ENCODE measurements at places on chromosomes 7 and 10.

DNA sequence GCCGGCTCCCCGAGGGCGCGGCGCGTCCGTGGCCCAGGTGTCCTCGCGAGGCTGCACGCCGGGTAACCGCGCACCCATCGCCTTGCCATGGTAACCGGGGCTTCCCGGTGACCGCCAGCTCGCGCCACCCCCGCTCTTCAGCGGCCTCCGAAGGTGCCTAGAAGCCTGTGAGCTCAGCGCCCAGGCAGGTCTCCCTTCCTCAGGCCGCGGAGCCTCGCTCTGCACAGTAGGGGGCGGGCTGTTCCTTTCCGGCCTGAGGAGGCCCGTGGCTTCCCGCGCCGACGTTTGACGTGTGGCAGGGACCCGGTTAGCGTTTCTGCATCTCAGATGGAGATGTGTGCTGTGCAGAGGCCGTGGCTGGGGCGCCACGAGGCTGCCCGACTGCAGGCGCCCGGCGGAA lies 117.1 kb downstream of the DYNC2I1 start:
- no peak for DNase-seq

DNA sequence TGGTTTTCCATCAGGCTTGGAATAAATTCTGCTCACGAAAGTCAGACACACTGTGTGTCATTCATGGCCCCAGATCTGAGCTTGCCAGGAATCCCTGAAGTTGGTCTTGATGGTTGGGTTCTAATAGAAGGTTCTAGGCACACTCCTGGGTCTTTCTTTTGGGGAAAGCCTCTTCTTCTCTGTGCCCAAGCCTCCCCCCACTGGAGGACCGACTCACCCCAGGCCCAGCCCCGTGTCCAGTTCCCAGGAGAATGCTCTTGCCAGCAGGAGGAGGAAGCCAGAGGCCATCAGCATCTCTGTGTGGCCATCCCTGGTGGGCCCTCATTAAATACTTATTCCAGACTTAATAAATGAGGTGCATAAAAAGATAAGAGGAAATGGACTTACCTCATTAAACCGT lies 548.0 kb downstream of the TCERG1L start:
- no peak for DNase-seq

- DNase-seq = peak; percentile 31
Measured at GRCh38 chr7:128405471-128406313, 4.1 kb downstream of the IMPDH1 start.

DNA sequence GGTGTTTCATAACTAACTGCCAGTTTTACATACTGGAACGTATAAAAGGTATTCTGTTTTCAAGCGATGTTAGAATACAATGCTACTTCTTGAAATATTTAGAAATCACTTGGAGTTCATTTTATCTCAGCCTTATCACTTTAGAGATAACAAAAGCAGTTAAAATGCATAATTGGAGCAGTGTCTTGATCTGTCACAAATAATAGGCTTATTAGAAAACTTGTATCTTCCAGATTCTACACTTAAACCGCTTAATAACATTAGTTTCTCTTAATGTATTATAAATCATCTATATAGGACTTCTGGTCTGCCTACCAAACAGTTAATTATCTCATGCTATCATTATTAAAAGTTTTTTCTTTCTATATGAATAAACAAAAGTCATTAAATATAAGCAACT lies 104.4 kb downstream of the TAF3 start:
- no peak for DNase-seq

- no peak for DNase-seq
Measured at GRCh38 chr7:132249256-132249971, 326.9 kb downstream of the PLXNA4 start.

DNA sequence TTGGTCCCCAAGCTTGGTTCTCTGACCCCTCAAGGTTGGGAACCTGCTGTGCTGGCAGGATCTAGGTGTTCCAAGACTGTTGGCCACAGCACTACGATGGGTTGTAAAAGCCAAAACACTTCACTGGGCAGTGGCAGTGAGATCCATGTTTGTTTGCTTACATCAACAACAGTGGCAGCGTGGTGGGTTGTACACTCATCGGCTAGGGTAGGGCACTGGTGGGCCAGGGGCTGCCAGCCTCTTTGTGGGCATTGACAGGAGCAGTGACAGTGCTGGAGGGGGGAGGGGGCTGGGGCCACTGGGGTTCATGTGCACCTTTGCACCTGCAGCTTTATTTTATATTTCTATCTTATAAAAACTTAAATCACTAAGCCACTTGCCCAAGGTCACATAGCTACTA lies 126.7 kb upstream of the ZWINT start:
- no peak for DNase-seq

DNA sequence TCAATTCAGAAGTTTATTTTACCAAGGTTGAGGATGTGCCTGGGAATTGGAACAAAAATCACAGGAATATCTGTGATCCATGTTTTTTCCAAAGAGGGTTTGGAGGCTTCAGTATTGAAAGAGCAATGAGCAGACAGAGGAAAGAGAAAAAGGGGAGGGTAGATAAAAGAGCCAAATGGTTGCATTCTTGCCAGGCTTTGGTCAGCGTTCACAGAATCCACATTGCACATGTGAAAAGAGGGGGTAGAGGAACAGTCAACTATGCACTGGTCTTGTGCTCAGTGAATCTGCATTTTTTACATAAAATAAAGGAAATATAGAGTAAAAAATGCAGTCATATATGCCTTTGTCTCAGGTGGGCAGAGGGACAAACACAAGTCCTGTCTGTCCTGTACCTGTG lies 20.6 kb upstream of the ERCC6 start:
- no peak for DNase-seq

DNA sequence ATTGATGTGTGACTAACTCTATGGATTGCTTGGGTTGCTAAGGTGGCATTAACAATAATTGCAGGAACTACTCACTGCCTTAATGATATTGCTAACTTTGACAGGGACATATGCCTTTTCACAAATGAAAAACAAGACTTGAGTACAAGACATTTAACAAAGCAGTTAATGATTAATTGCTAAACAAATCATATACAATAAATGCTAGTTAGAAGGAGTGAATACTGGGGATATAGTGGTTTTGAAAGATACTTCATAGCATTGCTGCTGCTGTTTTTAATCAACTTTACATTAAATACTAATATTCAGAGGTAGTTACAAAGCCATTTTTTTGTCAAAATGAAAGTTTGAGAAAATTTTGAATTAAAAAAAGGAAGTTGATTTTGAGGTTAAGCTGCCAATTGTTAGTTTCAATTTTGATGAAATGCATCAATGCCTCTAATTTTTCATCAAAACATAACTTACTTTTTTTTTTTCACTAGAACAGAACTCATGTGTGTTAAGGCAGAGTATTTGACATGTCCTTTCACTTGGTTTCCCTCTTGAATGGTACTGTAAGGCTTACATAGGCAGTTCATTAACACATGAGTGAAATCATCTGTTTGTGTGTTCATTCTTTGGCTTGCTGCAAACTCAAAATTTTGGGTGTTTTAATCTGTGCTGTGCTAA lies 106.2 kb upstream of the SEMA3D start:
- DNase-seq = no peak

- no peak for DNase-seq
Measured at GRCh38 chr10:90308223-90308622, 549.6 kb downstream of the HTR7 start.

DNA sequence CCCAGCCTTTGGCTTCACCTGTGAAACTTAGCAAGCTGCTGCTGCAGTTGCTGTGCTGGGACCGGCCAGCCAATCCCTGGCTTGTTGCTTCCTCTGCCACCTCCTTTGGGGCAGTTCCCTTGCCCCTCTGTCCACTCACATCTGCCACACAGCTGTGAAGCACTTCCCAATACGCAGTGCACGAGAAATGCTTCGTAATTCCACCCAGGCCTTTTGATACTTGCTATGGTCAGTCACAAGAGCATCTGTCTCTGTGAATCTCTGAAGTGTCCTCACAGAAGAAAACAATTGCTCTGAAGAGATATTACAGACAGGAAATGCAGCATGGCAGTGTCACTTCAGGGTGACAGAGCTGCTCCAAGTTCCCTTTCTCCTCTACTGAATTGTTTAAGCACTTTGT lies 208.5 kb downstream of the PTEN start:
- DNase-seq = no peak

DNA sequence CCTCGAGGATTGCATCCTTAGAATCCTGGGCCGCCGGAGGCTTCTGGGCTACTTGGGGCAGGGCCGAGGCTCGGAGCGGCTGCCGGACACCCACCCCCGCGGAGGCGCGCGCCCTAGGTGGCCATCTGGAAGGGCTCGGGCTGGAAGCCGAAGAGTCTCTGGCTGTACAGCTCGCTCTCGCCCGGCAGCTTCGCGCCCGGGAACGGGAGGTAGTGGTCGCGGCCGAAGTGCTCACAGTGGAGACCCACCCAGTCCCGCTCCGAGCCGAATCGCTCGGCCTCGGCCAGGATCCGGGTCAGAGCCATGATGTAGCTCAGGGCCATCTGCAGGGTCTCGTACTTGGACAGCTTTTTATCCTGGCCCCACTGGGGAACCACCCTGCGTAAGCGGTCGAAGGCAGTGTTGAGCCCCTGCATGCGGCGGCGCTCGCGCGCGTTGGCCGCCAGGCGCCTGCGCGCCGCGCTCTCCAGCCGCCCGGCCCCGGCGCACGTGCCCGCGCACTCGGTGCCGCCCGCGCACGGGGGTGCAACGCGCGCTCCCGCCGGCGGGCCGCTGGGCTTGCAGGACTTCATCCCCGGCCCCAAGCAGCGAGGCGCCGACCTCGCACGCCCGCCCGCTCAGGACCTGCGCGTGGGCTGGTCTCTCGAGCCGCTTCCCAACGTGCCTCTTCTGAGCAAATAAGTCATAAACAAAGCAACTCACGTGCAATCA lies 652 bp downstream of the ATOH7 start:
- no peak for DNase-seq

GRCh38 chr7:77308792-77309191 lies 107.4 kb downstream of the GSAP start:
- no peak for DNase-seq

- no peak for DNase-seq
Measured at GRCh38 chr10:113309791-113310190, 243.1 kb upstream of the HABP2 start.

DNA sequence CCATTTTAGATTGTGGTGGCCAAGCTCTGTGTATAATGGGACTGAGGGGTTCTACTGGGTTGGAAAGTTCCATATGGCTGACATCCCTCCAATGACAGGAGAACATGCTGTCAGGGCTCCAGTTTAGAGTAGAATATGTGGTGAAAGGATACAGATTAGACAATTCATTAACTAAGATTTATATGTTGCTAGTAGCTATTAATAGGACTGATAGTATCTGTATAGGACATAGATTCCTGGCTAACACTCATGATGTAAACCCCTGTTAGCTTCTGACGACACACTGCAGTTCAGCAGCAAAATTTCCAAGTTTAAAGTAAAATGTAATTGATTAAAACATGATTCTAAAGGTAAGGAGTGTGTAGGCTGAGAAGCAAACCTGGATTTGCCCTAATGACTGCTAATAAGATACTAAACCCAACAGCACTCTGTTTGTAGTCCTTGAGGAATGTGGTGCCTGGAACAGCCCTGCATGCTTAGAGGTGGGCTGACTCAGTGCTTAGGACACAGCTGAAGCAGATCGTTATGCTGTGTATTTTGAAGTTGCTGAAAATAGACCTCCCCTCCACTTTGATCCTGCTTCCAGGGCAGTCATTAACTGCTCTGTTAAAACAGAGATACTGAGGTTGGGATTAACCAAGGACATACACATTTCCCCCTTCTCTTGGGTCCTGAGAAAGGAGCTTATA lies 1129.6 kb downstream of the SORCS3 start:
- DNase-seq = no peak

DNA sequence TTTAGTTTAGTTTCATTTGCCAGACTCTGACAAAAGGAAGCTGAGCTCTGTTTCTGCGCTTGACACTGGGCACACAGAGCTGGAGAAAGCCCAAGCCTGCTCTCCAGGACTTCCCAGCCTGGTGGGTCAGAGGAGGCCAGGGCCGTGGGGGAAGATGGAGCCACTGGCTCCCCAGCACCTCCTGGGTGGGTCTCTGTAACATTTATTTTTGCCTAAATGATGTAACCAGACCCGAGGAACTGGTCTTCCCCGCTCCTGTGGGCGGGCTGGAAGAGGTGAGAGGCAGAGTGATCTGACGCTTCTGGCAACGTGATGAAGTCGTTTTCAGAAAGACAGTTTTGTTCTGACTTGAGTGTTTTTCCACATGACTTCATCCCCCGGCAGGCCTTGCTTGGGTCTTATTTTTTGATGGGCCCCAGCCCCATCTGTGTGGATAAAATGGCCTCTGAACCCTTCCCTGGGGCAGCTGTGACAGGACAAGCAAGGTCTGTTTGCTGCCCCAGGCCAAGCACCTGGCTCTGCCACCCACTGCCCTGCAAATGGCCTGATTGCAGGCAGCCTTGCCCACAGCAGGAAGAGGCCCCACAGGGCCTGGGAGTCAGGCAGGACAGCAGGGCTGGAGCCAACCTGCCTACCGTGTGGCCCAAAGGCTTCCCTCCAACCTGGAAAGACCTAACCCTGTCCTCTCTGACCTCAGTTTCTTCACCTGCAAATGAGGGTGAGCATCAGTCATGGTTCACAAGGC lies 304.9 kb upstream of the ZMIZ1 start:
- DNase-seq = no peak

- DNase-seq = no peak
Measured at GRCh38 chr7:1844951-1845390, 174.9 kb downstream of the ELFN1 start.

GRCh38 chr10:82643601-82644000 lies 768.6 kb downstream of the NRG3 start:
- no peak for DNase-seq

- no peak for DNase-seq
Measured at GRCh38 chr7:25805027-25805687, 346.8 kb upstream of the NFE2L3 start.

DNA sequence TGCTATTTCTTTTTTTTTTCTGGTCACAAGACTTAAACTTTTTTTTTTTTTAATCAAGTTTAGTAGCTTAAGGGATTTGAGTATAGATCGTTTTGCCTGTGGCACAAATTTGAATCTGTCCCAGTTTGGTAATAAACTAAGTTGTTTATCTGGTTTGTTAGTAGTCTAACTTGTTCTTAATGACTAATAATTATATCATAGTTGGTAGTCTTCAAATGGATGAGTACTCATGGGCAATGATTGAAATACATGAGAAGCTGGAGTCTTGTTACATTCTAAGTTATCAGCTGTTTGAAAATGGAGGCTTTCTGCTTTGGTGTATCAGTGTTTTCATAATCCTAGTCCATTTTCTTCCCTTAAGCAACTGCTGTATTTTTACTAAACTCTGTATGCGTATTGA lies 12.3 kb downstream of the BTAF1 start:
- DNase-seq = no peak

DNA sequence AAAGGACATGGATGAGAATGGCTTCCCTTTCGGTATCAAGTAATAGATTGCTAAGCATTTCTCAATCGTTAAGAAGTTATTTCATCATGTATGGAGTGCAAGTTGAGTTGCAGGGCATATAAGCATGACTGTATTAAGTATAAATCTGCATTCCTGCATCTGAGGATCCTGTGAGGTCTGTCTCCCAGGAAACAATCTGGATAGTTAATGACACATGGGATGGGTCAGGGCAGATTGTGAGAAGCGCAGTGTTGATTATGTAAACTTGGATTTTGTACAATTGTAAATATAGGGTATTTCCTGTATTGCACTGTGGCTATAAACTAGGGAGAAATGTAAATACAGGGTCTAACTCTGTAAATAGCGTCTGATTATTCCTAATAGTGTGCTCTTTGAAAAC lies 102.6 kb downstream of the PLXDC2 start:
- no peak for DNase-seq

- no peak for DNase-seq
Measured at GRCh38 chr7:33559324-33559710, 346.0 kb upstream of the BMPER start.

Measured in stimulated activated CD4-positive, alpha-beta T cell treated with anti-CD3 and anti-CD28 coated beads, Interleukin-1b, Interleukin-23, amount 100 ng/mL, for 1 hour (primary cell).